ENCODE measurements at places on chromosomes 7 and 10.

GRCh38 chr7:21450941-21451340 is 23.1 kb downstream of the SP4 start:
- DNase-seq, result no peak

GRCh38 chr7:134736381-134736780 is 43.1 kb upstream of the CALD1 start:
- DNase-seq, result no peak

GRCh38 chr7:114821030-114821900 is 100.6 kb upstream of the MDFIC start:
- DNase-seq, result no peak

DNA sequence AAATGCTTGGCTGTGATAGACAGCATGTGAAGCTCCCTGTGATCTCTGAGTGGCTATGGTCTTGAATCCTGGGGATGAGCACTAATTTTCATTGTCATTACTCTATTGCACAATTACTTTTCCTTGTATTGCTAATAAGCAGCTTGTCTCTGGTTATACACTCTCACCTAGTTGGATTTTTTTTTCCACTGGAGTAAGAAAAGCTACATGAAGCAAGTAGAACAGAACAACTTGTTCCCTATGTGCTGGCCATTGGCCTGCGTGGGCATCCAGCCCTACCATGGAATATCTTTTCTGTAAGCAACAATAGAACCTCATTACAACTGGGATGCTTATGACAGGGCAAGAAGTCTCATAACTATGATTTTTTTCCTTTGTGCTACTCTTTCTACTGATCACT is 807.4 kb downstream of the TNS3 start:
- no peak for DNase-seq

- no peak for DNase-seq
Observed at GRCh38 chr7:158850545-158851102, 5.7 kb upstream of the DYNC2I1 start.
